ENCODE measurements at places on chromosomes 1 and 21. TPM values are rescaled to one million over a fixed set of nuclear protein-coding genes. Genes with fewer than 3 reads are reported as not detected.

Gene DDAH1
- total RNA-seq = 8.7 TPM

Gene CD1E
- not detected for total RNA-seq

Gene RNPEP
- 86.9 TPM for total RNA-seq

Gene PDXK
- total RNA-seq = 320 TPM

Gene METTL13
- total RNA-seq = 41.8 TPM

Gene RHBG
- total RNA-seq = not detected

Gene PSMA5
- total RNA-seq = 106 TPM

Gene ESPN
- 1.2 TPM for total RNA-seq

Gene ELF3
- 157 TPM for total RNA-seq

Gene LHX4
- 0.45 TPM for total RNA-seq

Gene TAF13
- 42.4 TPM for total RNA-seq

Gene VAV3
- total RNA-seq = 0.66 TPM

Gene LDLRAD1
- total RNA-seq = not detected

Gene SMIM1
- total RNA-seq = 0.70 TPM

Gene HPDL
- 3.9 TPM for total RNA-seq

Gene TSSK3
- 0.15 TPM for total RNA-seq

Gene PYHIN1
- total RNA-seq = not detected

Gene ATP1A2
- total RNA-seq = 0.15 TPM

Gene LEMD1
- total RNA-seq = not detected

Gene MPL
- 0.22 TPM for total RNA-seq

Gene CCDC24
- total RNA-seq = 8.0 TPM

Gene CAMK1G
- 0.25 TPM for total RNA-seq

Gene SPRR2G
- total RNA-seq = not detected

Gene INSRR
- total RNA-seq = not detected

Gene DNASE2B
- not detected for total RNA-seq

Gene TFAP2E
- total RNA-seq = 0.41 TPM

Gene TMEM53
- 8.9 TPM for total RNA-seq

Gene FCMR
- 5.1 TPM for total RNA-seq

Gene HAPLN2
- total RNA-seq = 0.25 TPM

Gene MMP23B
- total RNA-seq = 0.33 TPM

Gene ARHGEF16
- total RNA-seq = 5.1 TPM

Gene LCE2A
- not detected for total RNA-seq

Gene ATP1A4
- not detected for total RNA-seq

Gene PALMD
- total RNA-seq = 0.24 TPM

Gene RGS18
- not detected for total RNA-seq

Gene RRP1
- 41.6 TPM for total RNA-seq
